ENCODE measurements at places on chromosomes 1 and 21. TPM values are rescaled to one million over a fixed set of nuclear protein-coding genes. Genes with fewer than 3 reads are reported as not detected.

DNA sequence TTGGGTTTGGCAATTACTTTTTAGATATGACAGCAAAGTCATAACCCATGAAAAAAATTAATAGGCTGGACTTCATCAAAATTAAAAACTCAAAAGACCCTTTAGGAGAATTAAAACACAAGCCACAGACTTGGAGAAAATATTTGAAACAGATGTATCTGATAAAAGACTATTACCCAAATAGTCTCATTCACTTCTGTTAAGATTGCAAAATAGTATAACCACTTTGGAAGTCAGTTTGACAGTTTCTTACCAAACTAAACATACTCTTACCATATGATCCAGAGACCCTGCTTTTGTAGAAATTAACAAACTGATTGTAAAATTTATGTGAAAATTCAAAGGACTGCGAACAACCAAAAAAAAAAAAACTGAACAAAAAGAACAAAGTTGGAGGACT lies 32.5 kb upstream of the SLC44A3 start:
- peaks cover 9% of the 10 kb centered on the region for H3K27me3 ChIP-seq
- no peak overlapping the region for H3K4me3 ChIP-seq
- peaks cover 3% of the 10 kb centered on the region for H3K4me1 ChIP-seq
- no peak overlapping the region for H3K27ac ChIP-seq
- H3K36me3 ChIP-seq: no peaks in the 10 kb centered on the region

DNA sequence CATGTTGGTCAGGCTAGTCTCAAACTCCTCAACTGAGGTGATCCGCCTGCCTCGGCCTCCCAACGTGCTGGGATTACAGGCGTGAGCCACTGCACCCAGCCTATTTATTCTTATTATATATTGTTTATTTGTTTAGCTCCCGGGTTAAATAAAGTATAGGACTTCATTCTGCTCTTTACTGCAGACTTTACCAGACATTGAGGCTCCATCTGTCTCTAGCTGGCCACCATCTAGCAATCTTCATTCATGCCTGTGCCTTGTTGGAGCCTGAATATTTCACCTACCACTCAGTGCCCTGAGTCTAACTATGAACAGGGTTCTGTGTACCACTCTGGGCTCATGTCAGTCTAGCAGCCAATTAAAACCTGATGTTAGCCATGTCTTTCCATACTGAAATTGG lies 2.1 kb upstream of the DDAH1 start:
- H3K27ac ChIP-seq: no peak overlapping the region
- no peak overlapping the region for H3K4me3 ChIP-seq
- DNase-seq: no peak
- H3K27me3 ChIP-seq: peaks cover 63% of the 10 kb centered on the region
- no peaks in the 10 kb centered on the region for H3K36me3 ChIP-seq
- peaks cover 8% of the 10 kb centered on the region for H3K4me1 ChIP-seq

DNA sequence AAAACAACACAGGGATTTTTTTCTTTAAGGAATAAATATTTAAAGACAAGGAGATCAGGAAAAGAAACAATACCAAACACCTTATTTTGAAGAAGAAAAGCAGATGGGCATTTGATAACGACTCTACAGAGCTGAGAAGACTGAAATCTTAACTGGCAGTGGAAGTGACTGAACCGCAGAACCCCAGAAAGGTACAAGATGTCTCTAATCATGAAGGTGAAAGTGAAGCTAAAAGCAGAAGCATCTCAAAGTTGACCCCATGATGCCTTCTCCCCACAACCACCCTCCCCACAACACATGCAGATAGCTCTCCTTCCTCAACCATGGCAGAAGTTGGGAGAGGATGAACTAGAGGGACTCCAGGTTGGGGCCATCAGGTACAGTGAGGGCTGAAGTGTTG lies 129.6 kb downstream of the ZNF648 start:
- H3K4me1 ChIP-seq: no peaks in the 10 kb centered on the region
- no peaks in the 10 kb centered on the region for H3K36me3 ChIP-seq
- no peak for DNase-seq

DNA sequence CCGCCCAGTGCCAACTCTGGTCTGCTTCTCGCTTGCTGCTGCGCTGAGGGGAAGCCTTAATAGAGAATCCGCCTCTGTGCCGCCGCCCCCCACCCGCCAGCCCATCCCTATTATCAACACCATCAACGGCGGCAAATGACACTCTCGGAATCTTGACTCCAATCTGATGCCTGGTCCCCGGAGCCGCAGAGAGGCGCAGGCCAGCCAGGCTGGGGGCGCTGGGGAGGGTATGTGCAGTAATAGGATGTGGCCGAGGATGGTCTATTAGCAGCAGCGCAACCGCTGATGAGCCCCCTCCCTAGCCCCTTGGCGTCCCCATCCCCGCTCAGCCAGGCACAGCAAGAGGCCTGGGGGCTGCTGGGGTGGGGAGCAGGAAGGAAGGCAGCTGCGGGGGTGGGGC lies 15.1 kb upstream of the DMBX1 start:
- peaks cover 40% of the 10 kb centered on the region for H3K27me3 ChIP-seq
- no peaks in the 10 kb centered on the region for H3K4me1 ChIP-seq
- H3K4me3 ChIP-seq: no peak overlapping the region
- no peaks in the 10 kb centered on the region for H3K36me3 ChIP-seq

DNA sequence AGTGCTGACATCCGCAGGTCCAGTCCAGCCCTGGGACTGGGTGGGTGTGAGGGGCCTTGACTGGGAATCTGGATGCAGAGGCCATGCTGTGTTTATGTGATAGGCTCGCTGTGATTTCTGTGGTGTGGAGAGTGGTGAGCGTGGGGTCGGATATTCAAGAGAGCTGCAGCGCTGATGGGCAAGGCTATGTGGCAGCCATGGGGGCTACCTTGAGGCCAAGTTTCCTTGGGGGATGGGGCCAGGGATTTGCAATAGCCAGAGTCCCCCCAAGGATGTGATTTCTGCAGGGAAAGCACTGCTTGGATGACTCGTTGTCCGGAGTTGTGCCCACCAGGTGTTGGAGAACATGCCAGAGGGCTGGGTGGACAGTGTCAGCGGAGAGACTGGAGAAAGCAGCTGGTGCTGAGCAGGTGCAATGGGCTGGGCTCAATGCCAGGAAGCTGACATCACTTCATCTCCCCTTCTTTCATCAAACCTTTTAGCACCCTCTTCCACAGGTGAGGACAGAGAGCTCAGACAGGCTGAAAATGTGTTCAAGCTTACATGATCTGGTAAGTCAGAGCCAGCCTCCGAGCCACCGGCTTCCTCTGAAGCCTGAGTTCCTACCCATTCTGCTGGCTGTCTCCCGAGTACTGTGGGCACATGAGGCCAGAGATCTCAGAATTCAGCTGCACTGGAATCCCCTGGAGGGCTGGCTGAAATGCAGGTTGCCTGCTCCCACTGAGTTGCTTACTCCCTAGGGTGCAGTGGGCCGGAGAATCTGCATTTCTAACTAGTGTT lies 132.9 kb downstream of the RHOU start:
- peaks cover 13% of the 10 kb centered on the region for H3K4me1 ChIP-seq
- no peaks in the 10 kb centered on the region for H3K27me3 ChIP-seq
- H3K4me3 ChIP-seq: no peak overlapping the region
- no peaks in the 10 kb centered on the region for H3K36me3 ChIP-seq

DNA sequence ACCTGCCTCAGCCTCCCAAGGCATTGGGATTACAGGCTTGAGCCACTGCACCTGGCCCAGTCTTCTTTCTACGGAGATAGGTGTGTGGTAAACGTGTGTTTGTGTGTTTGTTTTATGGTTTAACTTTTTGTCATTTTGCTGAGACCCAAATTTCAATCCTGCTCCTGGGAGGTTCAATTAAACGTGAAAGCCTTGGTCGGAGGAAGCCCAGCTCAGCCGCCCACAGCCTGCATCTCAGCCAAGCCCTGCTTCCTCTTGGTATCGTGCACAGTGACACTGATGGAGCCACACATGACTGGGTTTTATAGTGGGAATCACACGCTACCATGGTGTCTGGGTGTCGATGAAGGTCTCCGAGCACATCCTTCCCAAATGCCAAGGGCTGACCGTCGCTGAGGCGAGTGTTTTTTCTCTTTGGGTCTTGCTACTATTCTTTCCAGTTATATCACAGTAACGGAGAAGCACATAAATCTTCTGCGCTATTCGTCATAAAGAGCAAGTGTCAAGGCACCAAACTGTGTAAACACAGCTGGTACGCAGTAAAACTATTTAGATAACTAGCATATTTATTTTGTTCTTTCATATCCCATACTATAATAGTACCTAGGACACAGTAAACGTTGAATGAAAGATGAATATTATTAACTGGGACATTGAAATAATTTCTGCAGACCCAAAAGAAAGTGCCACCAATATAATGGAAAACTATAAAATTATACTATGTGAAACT lies 39.3 kb downstream of the HLCS start:
- no peak for DNase-seq
- peaks cover 9% of the 10 kb centered on the region for H3K36me3 ChIP-seq
- no peaks in the 10 kb centered on the region for H3K27me3 ChIP-seq

Gene MAP3K21
- total RNA-seq: 1.9 TPM

Gene ADCY10
- total RNA-seq: not detected

Gene SLC37A1
- 17.5 TPM for total RNA-seq

Data from activated naive CD8-positive, alpha-beta T cell treated with anti-CD3 and anti-CD28 coated beads for 36 hours (primary cell).